ENCODE measurements at places on chromosomes 2 and 18.

- no peak for DNase-seq
Measured at GRCh38 chr2:167142554-167142953, 254.3 kb downstream of the XIRP2 start.

DNA sequence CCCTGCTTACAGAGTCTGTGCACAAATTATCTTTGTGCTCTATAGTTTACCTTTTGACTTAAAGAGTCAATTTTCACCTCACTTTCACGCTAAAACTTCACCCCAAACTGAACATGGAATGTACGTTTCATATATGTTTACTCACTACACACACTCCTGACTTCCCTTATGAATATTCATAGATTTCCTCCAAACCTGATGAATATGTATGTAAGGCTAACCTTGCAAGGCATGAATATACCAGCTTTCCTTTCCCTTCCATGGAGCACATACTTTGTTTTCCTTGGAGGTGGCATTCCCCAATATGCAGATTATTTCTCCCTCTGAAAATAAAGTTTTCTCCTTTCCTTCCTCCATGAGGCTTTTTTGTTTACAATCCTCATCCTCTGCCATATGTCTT, 48.4 kb upstream of the GPR39 start:
- no peak for DNase-seq

DNA sequence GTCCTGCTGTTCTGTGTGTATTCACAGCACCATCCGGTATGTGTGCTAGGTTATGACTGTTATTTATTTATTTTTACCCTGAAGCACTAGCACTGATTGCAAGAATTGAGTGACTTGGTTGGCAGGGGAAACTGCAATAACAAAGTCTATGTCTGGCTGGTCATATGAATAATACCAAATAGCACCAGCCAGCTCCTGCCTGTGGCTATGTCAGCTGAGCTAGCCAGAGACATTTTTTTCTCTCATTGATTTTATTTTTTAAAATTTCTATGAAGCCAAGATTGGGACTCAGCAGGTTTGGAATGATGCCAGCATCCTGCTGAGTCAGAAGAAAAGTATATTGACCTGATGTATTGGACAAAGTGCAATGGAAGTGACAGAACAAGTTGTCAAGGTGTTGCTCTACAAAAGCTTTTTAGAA, 188.5 kb upstream of the CDH2 start:
- no peak for DNase-seq

GRCh38 chr18:2336690-2337392, 234.5 kb downstream of the METTL4 start:
- DNase-seq = no peak

- DNase-seq = no peak
Measured at GRCh38 chr18:78448106-78448505, 531.5 kb upstream of the SALL3 start.

GRCh38 chr18:45462179-45462578, 153.1 kb upstream of the SLC14A2 start:
- no peak for DNase-seq

GRCh38 chr2:96531366-96531765, 5.2 kb upstream of the ARID5A start:
- DNase-seq = no peak

GRCh38 chr2:195863121-195863520, 205.5 kb downstream of the DNAH7 start:
- DNase-seq = no peak

DNA sequence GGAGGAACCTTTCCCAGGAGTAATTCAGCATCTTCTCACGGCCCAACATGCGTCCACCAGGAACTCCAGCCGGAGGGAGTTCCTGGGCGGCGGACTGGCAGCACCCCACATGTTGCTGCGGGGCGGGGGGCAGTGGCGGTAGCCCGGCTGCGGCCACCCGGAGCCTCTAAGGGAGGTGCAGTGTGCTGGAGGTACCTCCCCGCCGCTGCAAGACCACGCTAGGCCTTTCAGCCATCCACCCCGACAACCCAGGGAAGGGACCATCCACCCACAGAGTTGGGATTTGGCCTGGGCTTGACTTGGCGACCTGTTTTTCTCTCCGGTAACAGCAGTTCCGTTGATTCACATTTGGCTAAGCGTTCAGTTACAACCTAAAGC, 625 bp downstream of the LYPD6 start:
- no peak for DNase-seq

- DNase-seq = no peak
Measured at GRCh38 chr18:63237881-63238692, 81.5 kb downstream of the BCL2 start.

- no peak for DNase-seq
Measured at GRCh38 chr2:203399031-203399430, 70.8 kb downstream of the ABI2 start.
